ENCODE measurements at places on chromosomes 12 and 14. TPM values are rescaled to one million over a fixed set of nuclear protein-coding genes. Genes with fewer than 3 reads are reported as not detected.

SLCO1B3 gene
- total RNA-seq: 0.10 TPM

FOXG1 gene
- total RNA-seq: 0.10 TPM

RNASE7 gene
- total RNA-seq: 1.2 TPM

ZNF84 gene
- total RNA-seq: 42.5 TPM

GPRC5A gene
- 2.9 TPM for total RNA-seq

FITM1 gene
- total RNA-seq: 132 TPM

PARP2 gene
- total RNA-seq: 14.2 TPM

ACOT4 gene
- not detected for total RNA-seq

LRTM2 gene
- not detected for total RNA-seq
